ENCODE measurements at places on chromosomes 2 and 18.

- no peak for DNase-seq
Observed at GRCh38 chr2:108829578-108830310, 43.2 kb downstream of the CCDC138 start.

DNA sequence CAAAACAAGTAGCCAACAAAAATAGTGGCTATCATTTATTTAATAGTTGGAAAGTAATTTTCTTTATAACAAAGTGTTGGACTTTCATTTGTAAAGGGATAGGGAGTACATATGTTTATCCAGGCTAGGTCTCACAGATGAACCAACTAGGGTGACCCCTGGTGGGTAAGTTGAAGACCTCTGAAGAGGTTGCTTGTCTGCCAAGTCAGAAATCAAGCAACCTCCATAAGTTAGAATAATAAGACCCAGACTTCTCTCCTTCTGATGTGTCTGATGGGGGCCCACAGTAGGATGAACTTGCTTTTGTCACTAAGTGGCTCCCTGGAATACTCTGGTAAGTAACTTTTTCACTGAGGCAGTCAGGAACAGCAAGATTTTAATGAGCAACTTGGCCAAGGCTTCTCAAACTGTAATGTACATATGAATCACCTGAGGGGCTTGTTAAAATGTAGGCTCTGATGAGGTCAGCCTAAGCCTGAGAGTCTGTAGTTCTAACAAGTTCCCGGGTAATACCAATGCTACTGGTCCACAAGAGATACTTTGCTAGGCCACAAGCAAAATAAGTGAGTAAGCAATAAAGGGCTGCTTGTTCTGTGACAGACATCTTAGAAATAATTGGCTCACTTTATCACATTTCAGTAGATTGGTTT lies 319.6 kb downstream of the PIK3C3 start:
- DNase-seq: no peak

GRCh38 chr2:96702098-96702785 lies 37.6 kb downstream of the LMAN2L start:
- DNase-seq: no peak

GRCh38 chr18:5771343-5771742 lies 124.0 kb downstream of the TMEM200C start:
- DNase-seq: no peak

- DNase-seq: no peak
Observed at GRCh38 chr2:196380098-196380497, 208.7 kb upstream of the STK17B start.

DNA sequence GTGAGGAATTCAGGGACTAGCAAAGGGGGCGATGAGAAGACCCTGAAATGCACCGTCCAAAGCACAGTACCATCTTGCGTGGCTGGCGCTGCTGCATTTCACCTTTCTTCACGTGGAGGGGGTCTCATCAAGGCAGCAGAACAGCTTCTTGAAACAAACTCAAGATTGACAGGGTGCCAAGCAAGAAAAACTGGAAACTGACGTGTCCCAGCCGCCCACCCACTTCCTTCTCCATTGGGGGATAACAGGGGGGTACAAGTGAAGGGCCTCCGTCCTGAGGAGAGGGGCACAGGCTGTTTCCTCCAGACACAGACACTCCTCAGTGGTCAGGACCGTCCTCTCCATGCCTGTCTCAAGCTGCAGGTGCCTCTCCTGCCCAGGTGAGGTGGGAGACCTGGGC lies 32.5 kb downstream of the HDAC4 start:
- DNase-seq: no peak

- no peak for DNase-seq
Observed at GRCh38 chr2:55970500-55970899, 46.9 kb upstream of the EFEMP1 start.

GRCh38 chr2:231132129-231132528 lies 7.3 kb upstream of the HTR2B start:
- no peak for DNase-seq

GRCh38 chr18:48358868-48359267 lies 50.3 kb downstream of the ZBTB7C start:
- no peak for DNase-seq

- DNase-seq: no peak
Observed at GRCh38 chr18:29156531-29156930, 979.6 kb upstream of the CDH2 start.

- no peak for DNase-seq
Observed at GRCh38 chr2:120878970-120879369, 143.3 kb downstream of the GLI2 start.

GRCh38 chr18:68498636-68499035 lies 216.3 kb downstream of the TMX3 start:
- DNase-seq: no peak

GRCh38 chr18:43314941-43315340 lies 37.7 kb upstream of the SYT4 start:
- DNase-seq: no peak

DNA sequence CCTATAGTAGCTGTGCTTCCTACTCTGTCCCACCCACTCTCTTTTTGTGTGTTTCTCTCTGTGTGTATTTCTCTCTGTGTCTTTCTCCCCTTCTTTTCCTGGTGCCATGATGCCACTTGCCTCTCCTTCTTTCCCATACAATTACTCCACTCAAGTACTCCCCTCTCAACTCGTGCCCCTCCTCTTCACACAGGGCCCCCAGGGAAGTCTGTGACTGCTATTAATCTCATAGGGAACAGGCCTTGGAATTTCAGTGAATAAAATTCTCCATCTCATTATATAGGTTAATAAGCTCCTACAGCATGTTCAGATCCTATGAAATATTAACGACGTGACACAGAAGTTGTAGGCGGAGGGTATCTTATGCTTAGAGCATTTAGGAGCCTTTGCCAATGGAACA lies 205.9 kb upstream of the EPHA4 start:
- DNase-seq: no peak

GRCh38 chr2:213991453-213992108 lies 419.3 kb upstream of the VWC2L start:
- DNase-seq: no peak
